Activated CD4-positive, alpha-beta memory T cell treated with anti-CD3 and anti-CD28 coated beads for 36 hours (primary cell): ENCODE measurements at places on chromosomes 1 and 21.

DNA sequence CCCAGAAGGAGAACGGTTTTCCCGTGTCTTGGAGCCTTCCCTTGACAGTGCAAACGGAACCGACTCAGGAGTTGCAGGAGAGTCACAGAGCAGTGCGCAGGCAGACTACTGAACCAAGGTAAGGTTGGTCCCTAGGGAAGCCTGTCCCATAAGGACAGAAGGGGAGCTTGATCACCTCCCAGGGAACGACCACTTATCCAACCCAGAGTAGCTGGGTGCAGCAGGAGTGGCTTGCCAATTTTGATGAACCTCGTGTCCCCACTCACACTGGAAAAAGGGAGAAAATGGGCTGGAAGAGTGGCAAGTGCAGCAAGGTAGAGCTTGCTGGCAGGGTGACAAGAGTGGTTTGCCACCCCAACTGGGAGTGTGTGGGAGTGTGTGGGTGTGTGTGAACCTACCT lies 95.1 kb downstream of the LIPI start:
- no peaks in the 10 kb centered on the region for H3K27me3 ChIP-seq
- H3K36me3 ChIP-seq = no peaks in the 10 kb centered on the region
- H3K4me1 ChIP-seq = peaks cover 13% of the 10 kb centered on the region
- H3K4me3 ChIP-seq = no peak overlapping the region
- no peak overlapping the region for H3K27ac ChIP-seq

DNA sequence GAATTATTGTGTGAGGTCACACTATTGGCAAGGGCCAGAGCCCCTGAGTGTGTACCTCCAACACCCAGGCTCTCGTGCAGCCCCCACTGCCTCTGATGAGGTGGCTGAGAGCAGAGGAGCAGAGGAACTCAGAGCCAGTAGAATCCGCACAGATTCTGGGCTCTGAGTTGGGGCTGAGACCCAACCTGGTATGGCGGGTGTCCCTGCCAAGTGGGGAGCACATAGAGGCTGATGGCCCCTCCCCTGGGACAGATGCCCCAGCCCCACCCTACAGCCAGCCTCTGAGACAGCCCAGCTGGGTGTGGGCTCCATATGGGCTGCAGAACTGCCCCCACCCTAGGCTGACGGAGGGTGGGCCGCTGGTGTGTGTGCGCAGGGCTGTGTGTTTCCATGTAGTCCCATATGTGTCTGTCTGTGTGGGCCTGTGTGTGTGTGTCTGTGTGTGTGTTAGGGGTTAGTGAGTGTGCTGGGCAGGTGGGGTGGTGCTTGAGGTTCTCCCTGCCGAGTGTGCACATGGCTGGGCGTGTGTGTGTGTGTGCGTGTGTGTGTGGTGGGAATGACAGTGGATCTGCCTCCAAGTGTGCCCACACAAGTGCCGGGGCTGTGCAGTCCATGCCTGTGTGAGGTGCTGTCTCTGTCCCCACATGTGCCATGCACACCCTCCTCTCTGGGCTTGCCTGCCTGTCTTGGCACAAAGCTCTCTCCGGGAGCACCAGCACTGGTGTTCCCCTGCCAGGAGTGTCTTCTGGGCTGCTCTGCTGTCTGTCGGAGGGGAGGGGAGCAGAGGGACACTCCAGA lies 24.4 kb downstream of the FOXO6 start:
- H3K4me3 ChIP-seq = no peak overlapping the region
- peaks cover 41% of the 10 kb centered on the region for H3K27me3 ChIP-seq
- no peak for DNase-seq
- no peak overlapping the region for H3K27ac ChIP-seq
- no peaks in the 10 kb centered on the region for H3K36me3 ChIP-seq

- H3K4me1 ChIP-seq = no peaks in the 10 kb centered on the region
- no peak overlapping the region for H3K27ac ChIP-seq
- peaks cover 2% of the 10 kb centered on the region for H3K27me3 ChIP-seq
Observed at GRCh38 chr1:157304271-157304670, 166.1 kb upstream of the ETV3 start.

DNA sequence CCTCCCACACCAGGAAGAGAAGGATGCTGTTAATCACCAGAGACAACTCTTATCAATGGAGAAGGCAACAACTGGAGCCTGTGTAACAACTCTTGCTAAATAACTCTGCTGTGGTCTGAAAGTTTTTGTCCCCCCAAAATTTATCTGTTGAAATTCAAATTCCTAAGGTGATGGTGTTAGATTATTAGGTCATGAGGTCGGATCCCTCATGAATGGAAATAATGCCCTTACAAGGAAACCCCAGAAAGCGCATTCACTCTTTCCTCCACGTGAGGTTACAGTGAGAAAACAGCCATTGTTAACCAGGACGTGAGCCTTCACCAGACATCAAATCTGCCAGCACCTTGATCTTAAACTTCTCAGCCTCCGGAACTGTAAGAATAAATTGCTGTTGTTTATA lies 141.9 kb upstream of the CXADR start:
- H3K27ac ChIP-seq = no peak overlapping the region
- no peak overlapping the region for H3K4me3 ChIP-seq
- H3K36me3 ChIP-seq = no peaks in the 10 kb centered on the region
- no peak for DNase-seq
- no peaks in the 10 kb centered on the region for H3K4me1 ChIP-seq

DNA sequence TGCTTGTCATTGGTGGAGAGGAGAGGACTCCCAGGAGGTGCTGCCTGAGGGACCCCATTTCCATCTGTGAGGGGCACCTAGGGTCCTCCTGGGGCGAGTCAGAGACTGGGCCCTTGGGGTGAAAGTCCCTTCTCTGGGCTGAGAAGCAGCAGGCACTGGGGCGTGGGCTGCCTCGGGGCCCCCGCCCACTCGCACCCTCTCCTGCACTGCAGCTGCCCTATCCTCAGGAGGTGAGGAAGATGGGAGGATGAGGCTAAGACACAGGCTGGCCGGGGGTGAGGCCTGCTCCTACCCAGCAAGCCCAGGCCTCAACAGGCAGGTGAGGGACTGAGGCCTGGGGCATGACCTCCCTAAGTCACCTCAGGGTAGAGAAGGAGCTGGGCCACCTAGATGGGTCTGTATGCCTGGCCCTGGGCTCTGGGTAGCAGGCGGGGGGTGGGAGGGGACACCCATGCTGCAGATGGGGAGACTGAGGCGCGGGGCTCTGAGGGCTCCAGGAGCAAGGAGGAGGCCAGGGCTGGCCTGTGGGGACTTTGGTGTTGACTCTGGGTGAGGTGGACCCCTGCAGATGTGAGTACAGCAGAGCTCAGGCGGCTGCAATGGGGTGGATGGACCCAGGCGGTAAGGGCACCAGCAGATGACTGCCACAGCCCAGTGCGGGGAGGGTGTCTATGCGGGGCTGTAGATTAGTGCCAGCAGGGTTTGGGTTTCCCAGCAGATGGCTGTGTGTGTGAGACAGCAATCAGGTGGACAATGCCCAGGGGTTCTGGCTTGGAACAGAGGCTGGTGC lies 10.4 kb upstream of the ZNF669 start:
- peaks cover 8% of the 10 kb centered on the region for H3K4me1 ChIP-seq
- peak overlapping the region; percentile 5 for H3K27ac ChIP-seq
- H3K4me3 ChIP-seq = no peak overlapping the region
- peaks cover 22% of the 10 kb centered on the region for H3K27me3 ChIP-seq
- no peak for DNase-seq
- no peaks in the 10 kb centered on the region for H3K36me3 ChIP-seq

DNA sequence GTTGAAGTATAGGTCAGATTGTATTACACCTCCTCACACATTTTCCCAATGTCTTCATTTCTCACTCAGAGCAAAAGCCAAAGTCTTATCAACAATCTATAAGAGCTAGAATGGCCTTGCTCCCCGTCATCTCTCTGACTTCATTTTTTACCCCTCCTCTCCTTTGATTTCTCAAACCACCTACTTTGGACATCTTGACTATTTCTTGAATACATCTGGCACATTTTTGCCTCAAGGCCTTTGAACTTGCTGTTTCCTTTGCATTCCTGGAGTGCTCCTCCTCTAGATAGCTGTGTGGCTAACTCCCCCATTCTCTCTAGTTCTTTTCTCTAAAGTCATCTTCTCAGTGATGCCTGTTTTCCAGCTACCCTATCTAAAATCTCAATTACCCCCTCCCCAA lies 7.2 kb upstream of the XCL2 start:
- H3K27me3 ChIP-seq = no peaks in the 10 kb centered on the region
- DNase-seq = no peak
- no peaks in the 10 kb centered on the region for H3K36me3 ChIP-seq
- H3K4me3 ChIP-seq = no peak overlapping the region
- H3K27ac ChIP-seq = no peak overlapping the region
- H3K4me1 ChIP-seq = peaks cover 3% of the 10 kb centered on the region
